GM19239 (cell line): ENCODE measurements at places on chromosomes 5 and 9.

- no peak for DNase-seq
These were observed 593.6 kb downstream of the BNC2 start for GRCh38 chr9:16276866-16277265.

DNA sequence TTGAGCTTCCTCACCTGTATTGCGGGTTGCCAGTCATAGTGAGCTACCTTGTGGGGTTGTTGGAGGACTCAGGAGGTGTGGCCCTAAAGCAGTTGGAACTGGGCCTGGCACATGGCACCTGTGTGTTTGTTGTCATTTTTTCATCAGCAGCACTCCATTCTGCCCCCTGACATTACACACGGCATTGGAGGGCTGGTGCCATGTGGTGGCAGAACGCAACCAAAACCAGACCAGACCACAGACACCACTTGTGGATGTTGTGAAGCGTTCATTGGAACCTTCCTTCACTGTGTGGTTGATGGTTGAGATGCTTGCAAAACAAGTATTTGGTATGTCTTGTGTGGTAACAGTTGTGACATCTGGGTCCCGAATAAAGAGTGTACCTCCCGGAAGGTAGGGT lies 113.2 kb upstream of the ERCC6L2 start:
- no peak for DNase-seq

- no peak for DNase-seq
These were observed 562.8 kb upstream of the TLE4 start for GRCh38 chr9:79008916-79009315.

GRCh38 chr5:17852740-17853139 lies 218.5 kb downstream of the TAF11L14 start:
- no peak for DNase-seq
